ENCODE measurements at places on chromosomes 3 and 15. TPM values are rescaled to one million over a fixed set of nuclear protein-coding genes. Genes with fewer than 3 reads are reported as not detected.

The UBL7 gene
- 80.1 TPM for polyA plus RNA-seq

GRCh38 chr15:22240986-22241385, 160.7 kb downstream of the OR4M2 start:
- DNase-seq = no peak

The TGM4 gene
- 0.10 TPM for polyA plus RNA-seq

DNA sequence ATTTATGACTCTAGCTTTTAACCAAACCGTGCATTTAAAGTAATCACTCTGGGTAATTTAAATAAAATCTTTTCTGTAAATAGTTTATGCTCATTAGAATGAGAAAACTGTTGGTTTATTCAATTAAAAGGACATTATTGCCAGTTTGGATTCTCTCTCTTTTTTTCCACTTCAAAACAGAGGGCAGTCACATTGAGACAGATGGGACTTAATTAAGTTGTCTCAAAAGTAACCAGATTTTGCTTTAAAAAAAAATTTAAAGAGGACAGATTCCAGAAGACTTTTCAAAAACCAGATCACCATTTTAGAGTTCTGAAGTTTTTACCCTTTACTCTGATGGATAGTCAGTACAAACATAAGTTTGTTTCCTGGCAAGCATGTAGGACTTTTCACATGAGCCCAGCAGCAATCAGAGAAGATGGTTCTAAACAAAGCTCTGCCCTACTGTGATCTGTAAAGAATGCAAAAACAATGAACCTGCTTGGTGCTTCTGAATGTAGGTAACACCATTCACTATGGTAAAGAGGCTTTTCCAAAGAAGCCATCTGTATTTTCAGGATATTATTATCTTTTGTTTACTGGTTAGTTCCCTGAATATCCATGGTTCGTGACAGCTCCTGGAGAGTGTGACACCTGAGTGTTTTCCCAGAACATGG, 136.2 kb downstream of the LRTM1 start:
- DNase-seq = no peak

The CPN2 gene
- polyA plus RNA-seq = 0.07 TPM

DNA sequence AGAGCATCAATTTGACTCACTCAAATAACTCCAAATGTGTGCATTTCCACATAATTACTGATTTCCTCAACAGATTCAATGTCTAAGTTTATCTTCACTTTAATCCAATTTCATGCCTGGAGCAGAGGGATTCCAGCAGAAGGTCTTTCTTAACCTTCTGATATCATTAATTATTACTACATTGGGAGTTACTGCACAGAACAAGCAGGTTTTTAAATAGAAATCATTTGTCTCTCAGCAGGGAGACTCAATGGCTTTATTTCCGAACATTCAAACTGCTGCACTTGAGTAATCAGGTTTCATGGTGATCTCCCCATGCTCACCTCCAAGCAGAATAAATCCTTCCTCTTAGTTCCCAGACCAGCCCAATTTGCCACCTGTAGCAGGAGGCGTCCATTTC, 264.8 kb upstream of the IGF1R start:
- DNase-seq = no peak

GRCh38 chr3:31704591-31705179, 172.0 kb downstream of the STT3B start:
- peak; percentile 92 for DNase-seq
